ENCODE measurements at places on chromosomes 4 and X.

- DNase-seq = no peak
Measured at GRCh38 chr4:7831330-7831729, 108.3 kb downstream of the AFAP1 start.

DNA sequence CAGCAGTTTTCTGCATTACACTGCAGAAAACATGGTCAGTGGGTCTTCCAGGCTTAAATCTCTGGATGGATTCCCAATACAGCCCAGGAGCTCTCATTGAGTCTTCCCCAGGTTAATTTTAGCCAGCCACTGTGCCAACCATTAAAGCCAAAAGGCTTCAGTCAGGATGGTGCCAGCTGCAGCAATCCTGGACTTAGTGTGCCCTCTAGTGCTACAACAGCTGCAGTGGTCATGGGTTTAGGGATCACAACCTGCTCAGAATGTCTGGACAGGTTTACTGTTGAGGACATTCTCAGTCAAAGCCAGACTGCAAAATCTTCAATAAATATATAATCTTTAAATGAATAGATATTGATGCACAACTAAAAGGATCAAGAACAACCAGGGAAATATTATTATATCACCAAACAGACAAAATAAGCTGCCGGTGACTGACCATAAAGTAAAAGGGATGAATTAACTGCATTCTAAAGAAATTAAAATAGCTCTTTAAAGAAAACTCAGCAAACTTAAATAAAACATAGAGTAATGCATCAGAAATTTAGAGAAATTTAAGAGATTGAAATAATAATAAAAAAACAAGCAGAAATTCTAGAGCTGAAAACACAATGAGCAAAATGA is 639.9 kb downstream of the SPOCK3 start:
- DNase-seq = no peak

DNA sequence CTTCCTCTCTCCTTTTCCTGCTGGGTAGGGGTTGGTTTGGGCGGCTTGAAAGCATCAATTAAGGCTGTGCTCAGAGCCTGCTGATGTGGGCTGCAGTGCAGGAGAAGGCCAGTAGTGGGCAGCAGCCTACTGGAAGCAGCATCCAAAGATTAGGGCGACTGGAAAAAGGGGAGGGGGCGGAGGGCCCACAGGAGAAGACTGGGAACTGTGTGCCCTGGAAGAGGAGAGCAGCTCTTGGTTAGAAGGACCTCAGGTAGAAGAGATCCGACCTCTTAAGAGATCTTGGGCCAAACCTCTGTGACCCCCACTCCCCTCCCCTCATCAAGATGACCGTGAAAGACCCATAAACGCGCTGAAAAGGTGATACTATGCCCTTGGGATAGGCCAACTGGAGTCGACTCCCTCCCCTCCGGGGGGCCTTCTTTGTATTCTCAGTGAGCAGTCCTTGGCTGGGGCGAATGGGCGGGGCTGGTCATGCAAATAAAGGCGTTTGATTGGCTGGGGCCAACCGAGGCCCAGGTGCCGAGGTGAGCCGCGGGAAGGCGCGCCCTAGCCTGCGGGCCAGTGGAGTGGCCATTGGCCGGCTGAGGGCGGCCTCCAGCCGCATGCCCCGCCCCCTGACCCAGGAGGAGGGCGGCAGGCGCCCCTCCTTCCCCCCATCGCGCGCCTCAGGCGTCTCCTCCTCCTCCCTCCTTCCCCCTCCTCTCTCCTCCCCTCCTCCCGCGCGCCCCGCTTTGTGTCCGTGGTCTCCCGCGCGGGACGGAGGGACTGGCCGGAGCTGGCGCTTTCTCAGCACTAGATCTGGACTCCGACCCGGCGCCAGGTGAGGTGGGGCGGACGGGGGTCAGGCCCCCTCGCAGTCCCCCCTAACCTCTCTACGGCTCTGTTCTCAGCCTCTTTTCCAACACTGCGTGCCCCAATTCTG is 10.1 kb downstream of the DLG3 start:
- peak; percentile 34 for DNase-seq

DNA sequence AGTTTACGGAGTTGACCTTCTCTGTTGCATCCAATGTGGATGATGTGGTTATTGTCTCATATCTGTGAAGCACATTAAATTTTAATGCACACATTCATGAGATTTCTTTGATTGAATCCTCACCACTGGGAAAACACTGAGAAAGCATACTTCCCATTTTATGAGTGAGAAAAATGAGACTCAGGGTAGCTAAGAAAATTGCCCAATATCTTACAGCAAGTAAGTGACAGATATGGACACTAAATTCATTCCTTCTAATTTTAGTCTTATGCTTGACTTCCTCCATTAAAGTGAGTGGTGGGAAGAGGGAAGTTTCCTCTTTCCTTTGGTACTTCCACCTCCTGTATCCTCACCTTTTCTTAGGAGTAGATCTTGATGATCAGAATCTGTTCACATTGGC is 504.8 kb upstream of the BOD1L1 start:
- DNase-seq = no peak

DNA sequence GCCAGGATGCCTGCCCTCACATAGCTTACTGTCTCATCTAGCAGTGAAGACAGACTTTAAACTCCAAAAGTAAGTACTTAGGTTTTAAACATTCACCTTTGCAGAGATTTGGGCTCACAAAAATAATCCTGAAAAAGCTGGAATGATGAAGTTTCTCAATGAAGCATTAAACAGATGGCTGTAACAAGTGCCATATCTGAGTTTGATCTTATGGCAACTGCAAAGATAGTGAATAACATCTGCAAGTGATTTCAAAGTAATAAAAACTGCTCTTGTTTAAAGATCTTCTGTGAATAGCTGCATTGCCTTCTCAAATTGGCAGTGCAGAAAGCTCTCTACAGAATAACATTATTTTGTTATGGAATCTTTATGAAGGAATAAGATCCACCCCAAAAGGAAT is 271.2 kb upstream of the SMIM31 start:
- DNase-seq = no peak

DNA sequence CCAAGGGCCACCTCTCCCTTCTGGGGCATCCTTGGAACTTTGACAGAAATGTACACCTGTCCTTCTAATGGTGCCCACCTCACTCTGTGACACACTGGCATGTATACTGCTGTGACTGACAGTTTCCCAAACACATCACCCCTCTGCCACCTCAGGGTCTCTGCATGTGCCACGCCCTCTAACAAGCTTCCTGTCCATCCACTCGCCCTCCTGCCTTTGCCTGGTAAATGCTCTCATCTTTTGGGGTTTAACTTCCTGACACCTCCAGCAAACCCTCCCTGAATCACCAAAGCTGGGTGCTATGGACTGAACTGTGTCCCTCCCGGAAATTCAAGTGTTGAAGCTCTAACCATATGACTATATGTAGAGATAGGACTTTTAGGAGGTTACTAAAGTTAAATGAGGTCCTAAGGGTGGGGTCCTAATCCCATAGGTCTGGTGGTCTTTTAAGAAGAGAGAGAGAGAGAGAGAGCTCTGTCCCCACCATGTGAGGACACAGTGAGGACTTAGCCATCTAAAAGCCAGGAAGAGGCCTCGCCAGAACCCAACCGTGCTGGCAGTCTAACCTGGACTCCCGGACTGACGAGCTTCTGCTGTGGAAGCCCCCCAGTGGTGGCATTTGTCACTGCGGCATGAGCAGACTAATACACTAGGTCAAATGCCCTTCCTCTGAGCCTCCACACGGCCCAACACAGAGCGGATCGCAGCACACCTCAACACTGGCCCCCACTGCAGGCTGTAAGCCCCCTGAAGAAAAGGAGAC is 95.6 kb downstream of the AFAP1 start:
- peak; percentile 64 for DNase-seq

DNA sequence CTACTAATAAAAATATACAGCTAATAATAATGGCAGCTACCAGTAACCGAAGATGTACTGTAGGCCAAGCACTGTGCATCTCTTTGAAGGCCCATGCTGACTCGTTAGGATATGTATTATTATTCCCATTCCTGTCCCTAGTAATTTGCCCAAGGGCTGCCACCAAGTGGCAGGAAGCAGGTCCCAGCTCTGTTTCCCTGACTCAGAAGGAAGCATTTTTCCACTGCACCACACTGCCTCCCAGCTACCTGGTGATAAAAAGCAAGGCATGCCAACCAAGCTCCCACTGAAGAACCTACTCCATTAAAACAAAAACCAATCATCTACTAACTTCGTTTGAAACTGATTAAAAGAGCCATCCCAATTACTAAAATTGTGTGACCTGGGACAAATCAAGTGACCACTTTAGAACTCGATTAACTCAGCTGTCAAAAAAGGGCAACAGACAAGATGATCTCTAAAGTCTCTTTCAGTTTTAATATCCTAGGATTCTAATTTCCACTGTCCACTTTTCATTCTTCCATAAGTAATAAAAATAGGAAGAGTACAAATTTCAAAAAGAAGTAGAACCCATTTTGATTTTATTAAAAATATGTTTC is 24.3 kb upstream of the PGM2 start:
- DNase-seq = no peak

DNA sequence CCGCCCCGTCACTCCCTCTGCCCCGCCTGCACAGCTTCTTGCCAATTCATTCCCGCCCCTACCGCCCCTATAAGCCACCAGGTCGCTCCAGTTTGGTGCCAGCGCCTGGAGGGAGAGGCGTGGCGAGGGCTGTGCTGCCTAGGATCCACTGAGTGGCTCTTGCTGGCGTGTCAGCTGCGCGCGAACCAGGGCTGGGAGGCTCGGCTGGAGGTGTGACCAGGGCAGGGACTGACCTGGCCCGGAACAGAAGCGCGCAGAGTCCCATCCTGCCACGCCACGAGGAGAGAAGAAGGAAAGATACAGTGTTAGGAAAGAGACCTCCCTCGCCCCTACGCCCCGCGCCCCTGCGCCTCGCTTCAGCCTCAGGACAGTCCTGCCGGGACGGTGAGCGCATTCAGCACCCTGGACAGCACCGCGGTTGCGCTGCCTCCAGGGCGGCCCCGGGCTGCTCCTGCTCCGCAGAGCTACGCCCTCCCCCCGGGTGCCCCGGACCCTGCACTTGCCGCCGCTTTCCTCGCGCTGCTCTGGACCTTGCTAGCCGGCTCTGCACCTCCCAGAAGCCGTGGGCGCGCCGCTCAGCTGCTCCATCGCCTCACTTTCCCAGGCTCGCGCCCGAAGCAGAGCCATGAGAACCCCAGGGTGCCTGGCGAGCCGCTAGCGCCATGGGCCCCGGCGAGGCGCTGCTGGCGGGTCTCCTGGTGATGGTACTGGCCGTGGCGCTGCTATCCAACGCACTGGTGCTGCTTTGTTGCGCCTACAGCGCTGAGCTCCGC is at the start of gene GPR78:
TSS of gene GPR78 (plus strand) at position 72 of the 773 bp plus-strand sequence. CDS start at position 663, 591 bp downstream.
- no peak for DNase-seq

DNA sequence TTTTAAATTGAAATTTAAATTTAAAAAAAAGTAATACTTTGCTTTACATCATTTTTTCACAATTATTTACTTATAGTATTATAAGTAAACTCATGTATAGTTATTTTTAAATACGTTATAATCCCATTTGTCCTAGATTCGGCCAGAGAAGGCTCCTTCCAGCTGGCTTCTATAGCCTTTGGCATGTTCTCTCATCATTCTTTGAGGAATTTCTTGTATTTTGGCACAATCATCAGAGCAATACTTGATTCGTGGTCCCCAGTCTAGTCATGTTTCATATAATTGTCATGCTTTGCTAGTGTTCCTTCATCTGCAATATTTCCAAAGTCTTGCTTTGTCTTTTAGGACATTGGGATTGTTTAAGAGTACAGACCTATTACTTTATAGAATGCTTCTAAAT is 1037.9 kb upstream of the AGA start:
- no peak for DNase-seq

DNA sequence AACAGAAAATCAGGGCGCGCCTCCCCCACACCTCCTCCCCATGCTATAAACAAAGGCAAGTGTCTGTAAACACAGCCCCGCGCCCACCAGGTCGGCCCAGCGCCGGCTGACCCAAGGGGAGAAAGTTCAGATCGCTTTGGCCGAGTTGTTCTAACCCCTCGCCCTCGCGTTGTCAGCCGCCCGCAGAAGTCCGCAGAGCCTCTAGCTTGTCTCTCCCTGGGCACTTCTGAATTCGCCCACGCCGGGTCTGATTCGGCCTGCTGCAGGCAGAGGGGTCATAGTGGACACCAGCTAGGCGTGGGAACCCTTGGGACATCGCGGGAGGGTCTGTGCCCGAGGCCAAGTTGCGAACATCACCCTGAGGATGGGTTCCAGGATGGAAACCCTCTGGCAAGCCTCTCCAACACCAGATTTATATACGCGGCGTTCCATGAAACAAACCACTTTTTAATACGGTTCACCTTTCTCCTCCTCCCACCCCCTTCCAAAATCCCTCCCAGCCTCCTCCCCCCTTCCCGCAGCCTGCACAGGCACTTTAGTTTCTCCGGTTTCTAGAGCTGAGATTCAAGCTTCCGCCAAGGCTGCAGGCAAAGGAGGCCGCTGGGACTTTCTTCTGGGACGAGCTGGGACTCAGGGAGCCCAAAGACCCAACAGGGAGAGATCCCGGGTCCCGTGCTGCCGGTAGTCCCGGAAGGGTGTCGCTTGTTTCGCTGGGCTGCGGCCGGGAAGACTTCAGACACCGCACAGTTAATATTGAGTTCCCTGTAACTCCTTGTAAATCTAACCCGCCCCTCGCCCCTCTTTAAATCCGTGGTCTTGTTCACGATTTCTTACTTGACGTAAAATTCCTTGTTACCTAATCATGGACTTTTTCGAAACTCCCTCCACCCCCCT is 4.7 kb downstream of the HAND2 start:
- DNase-seq = no peak

DNA sequence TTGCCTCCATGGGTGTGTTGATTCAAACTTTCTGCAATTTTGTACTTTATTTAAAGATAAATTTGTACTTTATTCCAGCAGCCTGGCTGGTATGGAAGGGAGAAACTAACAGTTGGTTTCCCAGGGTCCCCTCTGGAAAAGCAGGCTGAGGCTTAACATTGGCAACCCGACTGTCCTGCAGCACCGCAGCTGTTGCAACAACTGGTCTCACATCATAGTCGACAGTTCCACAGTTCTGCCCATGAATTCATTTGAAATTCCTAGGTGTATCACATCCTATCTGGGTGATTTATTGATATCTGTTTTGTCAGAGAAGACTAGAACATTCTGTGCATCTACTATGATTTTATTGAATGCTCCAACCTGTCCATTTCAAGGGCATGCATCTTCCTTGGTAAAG is 98.8 kb upstream of the GATB start:
- no peak for DNase-seq

DNA sequence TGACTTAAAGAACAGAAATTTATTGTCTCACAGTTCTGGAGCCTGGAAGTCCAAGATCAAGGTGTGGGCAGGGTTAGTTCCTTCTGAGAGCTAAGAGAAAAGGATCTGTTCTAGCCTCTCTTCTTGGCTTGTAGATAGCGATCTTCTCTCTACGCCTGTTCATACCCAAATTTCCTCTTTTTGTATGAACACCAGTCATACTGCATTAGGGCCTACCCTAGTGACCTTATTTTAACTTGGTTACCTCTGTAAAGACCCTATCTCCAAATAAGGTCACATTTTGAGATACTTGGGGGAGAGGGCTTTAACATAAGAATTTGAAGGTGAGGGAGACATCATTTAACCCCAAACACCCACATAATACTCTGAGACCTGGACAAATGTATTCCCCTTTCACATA is 55.6 kb upstream of the SPP1 start:
- DNase-seq = no peak

- no peak for DNase-seq
Measured at GRCh38 chr4:123233136-123233768, 163.3 kb upstream of the SPRY1 start.
